ENCODE measurements at places on chromosomes 3 and 15. TPM values are rescaled to one million over a fixed set of nuclear protein-coding genes. Genes with fewer than 3 reads are reported as not detected.

- DNase-seq = no peak
Observed at GRCh38 chr15:70473581-70474370, 289.6 kb downstream of the UACA start.

- DNase-seq = no peak
Observed at GRCh38 chr3:156635973-156636372, 38.4 kb upstream of the TIPARP start.

GRCh38 chr3:176247191-176247590, 950.1 kb downstream of the TBL1XR1 start:
- DNase-seq = no peak

Gene NOX5
- not detected for total RNA-seq

GRCh38 chr3:14236902-14237301, 58.3 kb downstream of the LSM3 start:
- no peak for DNase-seq

Gene SI
- total RNA-seq = not detected

Gene TCAIM
- 17.9 TPM for total RNA-seq

DNA sequence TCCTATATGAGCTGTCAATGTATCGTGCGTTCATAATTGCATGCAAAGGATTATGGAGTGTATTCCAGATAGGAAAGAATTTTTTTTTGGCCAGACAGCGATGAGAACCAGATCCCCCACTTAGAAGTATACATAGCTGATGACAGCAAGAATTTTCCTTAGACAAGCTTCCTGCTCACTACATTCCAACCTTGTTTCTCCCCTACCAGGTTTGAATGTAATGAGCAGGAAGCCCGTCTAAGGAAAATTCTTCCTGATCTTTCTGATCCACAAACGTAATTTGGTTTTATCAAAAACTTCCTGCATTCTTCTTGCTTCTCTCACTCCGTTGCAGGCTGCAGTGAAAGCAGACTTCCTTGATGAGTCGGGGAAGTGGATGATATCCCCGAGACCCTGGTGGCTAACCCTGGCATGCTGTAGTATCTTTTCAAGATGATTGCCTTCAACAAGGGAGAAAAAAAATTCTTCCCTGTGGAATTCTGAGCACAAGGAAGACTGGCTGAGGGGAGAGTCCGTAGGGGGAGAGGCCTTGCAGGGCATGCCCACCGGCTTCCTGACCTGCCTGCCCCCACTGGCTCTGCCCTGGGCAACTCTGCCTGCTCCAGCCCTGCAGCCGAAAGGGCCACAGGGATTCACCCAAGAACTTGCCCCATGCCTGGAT, 243.1 kb downstream of the TLE3 start:
- no peak for DNase-seq

DNA sequence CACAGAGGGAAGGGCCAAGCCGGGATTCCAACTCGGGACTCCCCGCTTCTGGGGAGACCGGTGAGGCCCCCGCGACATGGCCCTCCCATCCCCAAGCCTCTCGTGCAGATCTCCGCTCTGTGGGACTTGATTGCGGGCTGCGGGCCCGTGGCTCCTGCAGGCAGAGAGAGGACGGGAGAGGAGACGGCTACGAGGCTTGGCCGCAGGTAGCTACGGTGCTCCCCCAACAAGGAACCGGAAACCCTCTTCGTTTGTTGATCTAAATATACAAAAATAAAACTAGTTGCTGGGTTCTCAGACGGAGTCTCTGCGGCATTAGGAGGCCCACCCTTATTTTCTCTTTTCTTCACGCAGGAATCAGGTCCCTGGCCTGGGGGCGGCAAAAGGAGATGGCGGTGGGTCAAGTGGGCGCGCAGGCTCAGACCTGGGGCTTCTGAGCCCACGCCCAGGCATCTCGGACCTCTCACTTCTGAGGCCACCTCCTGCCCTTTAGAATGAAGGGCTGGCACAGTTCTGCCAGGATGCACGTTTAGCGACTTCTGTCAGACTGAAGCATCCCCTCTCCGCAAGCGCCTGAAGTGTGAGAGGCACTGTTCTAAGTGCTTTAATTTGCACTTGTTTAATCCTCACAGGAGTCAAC, 10.9 kb downstream of the GNB5 start:
- DNase-seq = peak; percentile 64

DNA sequence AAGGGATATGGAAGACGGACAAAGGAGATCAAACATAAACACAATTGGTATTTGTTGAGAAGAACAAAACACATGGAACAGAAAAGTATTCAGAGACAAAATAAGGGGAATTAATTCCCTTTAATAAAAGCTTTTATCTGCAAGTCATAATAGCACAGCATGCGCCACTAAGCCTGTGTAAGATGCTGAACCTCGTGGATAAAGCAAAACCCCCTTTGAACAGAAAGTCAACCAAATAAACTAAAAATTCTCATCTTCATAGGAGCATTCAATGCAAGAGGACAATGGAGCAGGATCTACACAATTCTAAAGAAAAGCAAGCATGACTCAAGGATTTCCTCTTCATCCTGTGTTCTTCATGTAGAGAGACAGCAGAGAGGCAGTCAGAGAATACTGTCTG, 274.3 kb upstream of the GOLGA6L4 start:
- no peak for DNase-seq

Gene IQCF5
- not detected for total RNA-seq

Gene ISLR2
- not detected for total RNA-seq

Gene MITF
- not detected for total RNA-seq

- DNase-seq = peak; percentile 91
Observed at GRCh38 chr3:50600841-50601591, 10.6 kb downstream of the CISH start.

DNA sequence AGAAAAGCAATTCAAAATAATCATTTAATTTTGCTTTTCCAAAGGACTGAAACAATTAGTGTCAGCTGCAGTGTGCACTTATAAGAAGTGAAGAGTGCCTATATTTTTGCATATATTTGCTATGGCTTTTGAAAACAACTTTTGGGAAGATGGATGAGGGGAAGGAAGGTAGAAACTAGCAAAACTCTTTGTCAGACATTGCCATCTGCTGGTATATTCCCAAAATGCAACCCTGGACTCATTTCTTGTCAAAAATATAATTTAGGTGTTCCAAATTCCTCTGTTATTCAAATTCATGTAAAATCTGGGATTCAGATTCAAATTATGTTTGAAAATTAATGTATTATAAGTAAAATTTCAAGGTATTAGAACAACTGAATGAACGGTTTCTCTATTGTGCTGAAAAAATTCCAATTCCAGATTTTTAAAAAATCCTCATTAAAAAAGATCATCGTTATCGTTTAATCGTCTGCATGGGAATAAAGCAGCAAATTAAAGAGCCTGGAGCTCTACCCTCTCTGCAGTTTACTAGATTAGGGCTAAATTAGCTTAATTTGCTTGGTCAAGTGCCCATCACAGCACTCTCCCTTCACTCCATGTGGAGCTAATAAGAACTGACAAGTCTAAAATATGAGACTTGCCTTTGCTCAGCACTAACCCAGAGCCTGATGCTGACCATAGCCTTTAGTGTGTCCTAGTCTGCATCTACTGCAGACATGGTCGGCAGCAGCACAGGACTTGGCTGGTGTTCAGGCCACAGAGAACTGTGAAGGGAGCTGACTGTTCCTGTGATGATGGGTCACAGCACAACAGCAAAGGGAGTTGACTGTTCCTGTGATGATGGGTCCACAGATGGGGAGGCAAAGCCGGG, 67.9 kb upstream of the MITF start:
- no peak for DNase-seq

Gene ARL6IP5
- total RNA-seq = 148 TPM

DNA sequence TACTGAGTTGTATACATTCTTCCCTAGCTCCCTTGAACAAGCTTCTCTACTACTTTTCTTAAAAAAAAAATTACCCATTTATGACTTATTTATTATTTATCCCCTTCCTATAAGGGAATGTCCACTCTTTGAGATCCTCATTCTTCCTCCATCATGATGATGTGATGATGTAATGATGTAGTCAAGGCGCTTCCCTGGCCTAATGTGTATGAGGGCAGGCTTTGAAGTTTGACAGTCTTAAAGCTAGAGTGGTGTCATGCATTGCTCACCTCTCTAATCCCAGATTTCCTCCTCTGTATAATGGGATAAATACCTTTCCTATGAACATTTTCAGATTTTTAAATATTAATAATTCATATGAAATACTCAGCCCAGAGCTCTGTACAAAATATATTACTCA, 486.0 kb upstream of the TPRG1 start:
- DNase-seq = no peak

Gene A4GNT
- not detected for total RNA-seq

Gene LRRC34
- total RNA-seq = 12.0 TPM

DNA sequence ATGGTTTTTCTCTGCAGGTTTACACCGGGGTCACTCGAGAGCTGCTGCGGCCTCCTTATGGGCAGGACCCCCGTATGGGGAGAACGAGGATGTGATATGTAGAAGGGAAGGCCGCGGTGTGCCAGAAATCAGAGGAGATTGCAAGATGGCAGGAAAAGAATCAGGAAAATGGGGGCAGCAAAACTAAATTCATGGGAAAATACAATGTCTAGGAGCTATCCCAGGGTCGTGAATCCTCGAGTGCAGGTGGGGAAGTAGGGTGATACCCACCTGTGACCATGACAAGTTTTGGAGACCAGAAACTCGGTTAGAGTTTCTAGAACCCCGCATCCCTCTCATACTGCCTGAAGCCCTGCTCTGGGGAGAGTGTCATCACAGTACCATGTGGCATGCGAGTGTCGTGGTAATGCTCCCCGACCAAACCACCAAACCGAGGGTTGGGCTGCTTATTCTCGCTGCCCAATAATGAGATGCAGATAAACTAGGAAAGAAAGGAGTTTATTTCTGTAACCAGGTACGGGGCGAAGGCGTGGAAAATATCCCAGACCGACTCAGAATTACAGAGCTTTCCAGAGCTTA, 781 bp downstream of the TRNT1 start:
- peak; percentile 55 for DNase-seq

DNA sequence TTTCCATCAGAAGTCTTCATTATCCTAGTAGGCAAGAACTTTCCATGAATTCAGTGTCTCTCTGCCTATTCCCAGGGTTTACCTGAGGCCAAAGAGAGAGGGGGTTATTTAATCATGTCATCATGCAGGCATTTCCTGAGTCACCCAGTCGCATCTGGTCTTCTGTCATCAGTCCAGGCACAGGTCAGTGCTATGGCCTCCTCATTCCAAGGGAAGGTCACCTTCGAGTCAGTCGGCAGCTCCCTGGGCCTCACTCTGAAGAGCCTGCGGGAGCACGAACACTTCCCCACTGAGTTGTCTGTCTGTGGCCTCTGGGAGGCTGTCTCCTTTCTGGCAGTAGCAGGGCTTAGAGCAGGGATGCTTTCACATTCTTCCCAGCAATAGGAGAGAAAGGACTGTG, 26.2 kb upstream of the LRTM1 start:
- no peak for DNase-seq

DNA sequence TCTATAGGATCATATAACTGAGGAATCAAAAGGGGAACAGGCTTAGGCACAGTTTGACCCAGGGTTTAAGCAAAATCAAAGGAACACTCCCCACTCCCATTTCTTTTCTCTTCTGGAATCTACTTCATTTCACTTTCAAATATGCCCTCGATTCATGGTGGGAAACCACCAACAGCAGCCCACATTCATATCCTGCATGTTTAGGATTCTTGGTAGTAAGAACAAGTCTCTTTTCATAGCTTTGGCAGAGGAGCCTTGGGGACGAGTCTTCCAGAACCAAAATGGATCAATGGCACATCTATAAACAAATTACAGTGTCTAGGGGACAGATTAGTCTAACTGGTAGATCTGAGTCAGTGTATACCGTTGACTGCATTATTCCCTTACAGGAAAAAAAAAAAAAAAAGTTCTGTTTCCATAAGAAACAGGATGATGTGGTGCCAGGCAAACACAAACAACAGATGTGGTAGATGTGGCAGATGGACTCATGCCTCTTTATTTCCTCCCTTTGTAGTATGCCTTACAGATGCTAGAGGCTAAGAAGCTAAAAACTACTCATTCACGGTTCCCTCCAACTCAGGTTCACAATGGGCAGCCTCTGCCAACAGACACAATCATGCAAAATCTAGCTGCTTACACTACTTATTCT, 578.3 kb upstream of the ADAMTS9 start:
- no peak for DNase-seq

DNA sequence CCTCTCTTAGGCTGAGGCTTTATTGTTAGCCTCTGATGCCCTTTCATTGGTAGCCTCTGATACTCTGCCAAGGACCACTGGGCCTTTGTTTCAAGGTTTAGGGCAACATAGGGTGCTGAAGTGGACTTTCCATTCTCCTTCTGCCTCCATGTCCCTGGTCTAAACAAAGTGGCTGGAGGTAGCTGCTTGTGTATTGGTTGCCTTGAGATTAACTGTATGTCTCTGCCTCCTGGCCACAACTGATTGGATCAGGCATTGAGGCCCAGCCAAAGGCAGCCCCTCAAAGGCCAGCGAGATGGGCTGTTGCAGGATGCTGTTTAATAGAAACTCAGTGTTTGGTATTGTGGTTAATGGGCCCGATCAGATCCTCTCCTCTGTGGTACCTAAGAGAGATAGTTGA, 77.9 kb upstream of the PRR23C start:
- no peak for DNase-seq

Gene MORC1
- total RNA-seq = not detected

DNA sequence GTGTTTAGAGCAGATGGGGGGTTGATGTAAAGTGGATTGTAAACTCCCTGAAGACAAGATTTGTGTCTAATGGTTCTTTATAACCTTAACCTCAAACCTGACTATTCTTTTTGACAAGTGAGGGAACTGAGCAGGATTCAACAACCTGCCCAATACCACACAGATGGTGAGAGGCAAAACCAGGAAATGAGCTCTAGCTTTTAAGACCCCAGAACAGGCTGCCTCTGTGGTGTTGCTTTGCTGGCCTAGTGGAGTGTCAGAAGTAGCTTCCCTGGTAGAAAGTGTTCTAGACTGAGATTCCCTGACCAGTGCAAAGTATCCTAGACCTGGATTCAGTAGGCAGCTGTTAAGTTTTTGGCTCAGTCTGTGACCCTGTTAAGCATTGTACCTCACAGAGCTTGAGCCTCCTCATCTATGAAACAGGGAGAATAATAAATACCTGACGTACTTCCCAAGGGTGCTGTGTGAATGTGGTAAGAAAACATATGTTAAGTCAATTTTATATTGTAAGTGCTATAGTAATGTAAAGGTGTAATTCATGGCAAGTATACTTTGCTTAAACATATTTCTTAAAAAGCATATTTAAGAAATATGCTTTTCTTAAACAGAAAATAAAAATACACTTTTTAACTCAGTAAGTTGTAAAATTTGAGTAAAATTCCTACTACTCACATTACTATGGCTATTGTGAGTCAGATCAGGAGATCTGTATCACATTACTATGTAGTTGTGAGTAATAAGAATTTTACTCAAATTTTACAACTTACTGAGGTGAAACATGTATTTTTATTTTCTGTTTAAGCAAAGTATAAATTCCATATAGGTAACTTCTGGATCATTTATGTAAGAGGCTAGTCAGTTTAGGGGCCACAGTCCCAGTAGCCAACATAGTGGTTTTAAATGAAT, 8.8 kb downstream of the GPR87 start:
- DNase-seq = no peak

DNA sequence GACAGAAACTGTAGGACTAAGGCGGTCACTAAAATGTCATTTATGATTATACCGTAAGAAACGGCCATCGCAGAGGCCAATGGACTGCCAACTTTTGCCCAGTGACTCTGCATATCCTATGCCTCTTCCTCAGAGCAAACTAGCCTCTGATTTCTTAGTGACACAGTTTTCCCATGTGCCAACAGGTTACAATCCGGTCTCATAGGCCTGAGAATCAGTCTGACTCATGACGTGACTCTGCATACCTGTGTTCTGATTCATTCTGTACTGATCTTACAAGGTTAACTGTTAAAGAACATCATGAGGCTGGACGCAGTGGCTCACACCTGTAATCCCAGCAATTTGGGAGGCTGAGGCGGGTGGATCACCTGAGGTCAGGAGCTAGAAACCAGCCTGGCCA, 17.8 kb downstream of the RUBCN start:
- DNase-seq = no peak

GRCh38 chr15:30941520-30941919, 37.8 kb downstream of the FAN1 start:
- DNase-seq = no peak
